ENCODE measurements at places on chromosomes 16 and 17.

DNA sequence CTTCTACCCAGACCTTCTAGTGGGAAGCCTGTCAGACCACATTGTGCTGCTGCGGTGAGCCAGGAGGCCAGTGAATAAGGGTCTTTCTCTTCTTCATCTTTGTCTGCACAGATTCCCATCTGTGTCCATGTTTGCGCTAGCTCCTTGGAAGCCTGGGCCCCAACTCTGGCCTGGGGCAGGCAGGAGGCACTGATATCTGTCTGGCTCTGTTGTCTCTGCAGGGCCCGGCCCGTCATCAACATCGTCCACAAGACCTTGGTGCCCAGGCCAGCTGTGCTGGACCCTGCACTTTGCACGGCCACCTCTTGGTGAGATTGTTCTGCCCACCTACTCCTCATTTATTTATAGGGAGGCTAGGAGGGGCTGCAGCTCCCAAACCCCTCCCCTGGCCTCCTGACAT is 18.3 kb downstream of the ITGA3 start:
- DNase-seq: no peak

DNA sequence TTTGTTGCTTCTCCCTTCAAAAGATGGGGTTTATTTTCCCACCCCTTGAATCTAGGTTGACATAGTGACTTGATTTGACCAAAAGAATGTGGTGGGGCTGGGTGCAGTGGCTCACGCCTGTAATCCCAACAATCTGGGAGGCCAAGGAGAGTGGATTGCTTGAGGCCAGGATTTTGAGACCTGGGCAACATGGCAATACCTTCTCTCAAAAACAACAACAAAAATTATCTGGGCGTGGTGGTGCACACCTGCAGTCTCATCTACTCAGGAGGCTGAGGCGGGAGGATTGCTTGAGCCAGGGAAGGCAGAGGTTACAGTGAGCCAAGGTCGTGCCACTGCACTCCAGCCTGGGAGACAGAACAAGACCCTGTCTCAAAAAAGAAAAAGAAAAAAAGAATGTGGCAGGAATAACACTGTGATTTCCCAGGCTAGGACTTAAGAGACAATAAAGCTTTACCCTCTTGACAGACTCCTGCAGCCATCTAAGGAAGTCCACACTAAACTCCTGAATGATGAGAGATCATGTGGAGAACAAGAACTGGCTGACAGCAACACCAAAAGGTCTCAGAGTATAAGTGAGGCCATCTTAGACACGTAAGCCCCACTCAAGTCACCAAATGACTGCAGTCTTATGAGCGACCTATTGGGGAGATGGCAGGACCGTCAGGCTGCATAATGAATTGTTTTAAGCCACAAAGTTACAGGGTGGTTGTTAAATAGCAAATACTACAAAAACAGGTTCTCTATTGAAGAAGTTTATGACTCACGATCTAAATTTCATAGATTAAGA is 37.0 kb downstream of the FBXL20 start:
- no peak for DNase-seq

DNA sequence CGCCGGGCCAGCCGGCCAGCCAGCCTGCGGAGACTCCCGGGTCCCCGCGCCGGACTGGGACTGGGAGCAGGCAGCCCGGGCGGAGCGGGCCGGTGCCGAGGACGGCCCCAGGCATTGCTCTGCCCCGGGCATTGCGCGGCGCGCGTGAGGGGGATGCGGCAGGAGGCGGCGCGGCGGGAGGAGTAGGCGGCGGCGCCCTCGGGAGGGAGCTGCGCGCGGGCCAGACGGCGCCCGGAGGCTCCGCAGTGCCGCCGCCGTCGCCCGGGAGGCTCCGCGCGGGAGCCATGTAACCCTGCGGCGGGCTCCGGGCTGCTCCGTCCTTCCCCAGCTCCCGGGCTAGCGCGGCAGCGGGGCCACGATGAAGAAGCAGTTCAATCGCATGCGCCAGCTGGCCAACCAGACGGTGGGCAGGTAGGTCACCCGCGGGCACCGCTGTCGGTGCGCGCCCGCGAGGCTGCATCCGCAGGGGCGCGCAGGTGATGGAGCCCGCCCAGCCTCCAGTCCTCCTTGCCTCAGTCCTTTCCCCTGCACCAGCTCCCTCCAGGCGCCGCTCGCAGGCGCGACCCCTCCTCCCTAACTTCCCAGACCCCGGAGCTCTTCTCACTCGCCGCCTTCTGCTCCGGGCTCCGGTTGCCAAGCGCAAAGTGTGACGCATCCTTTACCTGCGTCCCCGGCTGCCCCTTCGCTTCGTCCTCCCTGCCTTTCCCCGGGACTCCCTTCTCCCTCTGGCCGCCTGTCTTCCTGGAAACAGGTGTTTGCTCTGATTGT is at the start of gene ARHGAP44:
ARHGAP44 (plus strand) TSS at position 18 of the 768 bp plus-strand sequence; CDS start at position 359, 341 bp downstream.
- DNase-seq: peak; percentile 43

DNA sequence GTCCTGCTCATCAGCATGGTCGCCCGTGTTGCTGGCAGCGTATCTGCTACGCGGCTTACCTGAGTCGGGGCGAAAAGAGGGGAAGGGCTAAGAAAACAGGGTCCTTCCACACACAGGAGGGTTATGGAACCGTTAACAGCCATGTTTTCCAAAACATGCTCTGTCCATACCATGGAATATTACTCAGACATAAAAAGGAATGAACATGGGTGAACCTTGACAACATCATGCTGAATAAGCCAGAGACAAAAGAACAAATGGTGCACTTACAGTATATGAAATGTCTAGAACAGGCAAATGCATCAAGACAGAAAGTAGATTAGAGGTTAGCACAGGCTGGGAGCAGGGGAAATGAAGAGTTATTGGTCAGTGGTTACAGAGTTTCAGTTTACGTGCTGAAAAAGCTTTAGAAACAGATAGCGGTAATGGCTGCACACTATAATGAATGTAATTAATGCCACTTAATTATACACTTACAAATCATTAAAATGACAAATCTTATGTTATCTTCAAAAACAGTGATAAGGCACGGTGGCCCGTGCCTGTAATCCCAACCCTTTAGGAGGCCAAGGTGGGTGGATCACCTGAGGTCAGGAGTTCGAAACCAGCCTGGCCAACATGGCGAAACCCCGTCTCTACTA is 7.8 kb downstream of the NPRL3 start:
- DNase-seq: no peak

DNA sequence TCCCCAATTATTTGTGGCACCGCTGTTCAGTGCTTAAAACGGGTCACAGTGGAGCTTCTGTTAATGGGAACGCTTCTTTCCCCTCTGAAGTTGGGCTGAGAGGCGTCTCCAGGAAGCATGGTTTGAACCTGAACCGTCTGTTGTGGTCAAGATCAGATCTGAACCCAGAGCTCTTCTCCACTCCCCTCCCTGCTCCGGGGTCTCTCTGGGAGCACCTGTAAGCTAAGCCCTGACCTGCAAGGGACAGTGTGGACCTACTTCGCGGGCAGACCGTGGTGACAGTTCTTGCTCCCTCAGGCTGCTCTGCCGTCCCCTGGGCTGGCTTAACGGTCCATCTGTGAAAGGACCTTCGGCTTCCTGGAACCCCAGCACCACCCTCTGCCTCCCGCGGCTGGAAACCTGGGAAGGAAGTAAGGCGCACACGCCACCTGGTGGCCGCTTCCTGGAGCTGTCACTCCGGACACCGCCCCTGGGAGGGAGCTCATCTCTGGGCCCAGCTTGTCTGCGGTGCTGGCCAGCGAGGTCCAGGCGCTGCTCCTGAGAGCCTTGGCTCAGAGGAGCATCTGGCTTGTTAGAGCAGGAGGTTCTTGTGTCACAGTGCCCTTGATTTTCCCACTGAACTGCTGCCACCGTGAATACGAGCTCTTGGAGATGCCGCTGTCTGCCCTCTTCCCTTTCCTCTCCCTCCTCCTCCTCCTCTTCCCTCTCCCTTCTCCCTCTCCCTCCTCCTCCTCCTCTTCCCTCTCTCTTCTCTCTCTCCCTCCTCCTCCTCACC is 518.5 kb upstream of the EEF2KMT start:
- DNase-seq: peak; percentile 39

DNA sequence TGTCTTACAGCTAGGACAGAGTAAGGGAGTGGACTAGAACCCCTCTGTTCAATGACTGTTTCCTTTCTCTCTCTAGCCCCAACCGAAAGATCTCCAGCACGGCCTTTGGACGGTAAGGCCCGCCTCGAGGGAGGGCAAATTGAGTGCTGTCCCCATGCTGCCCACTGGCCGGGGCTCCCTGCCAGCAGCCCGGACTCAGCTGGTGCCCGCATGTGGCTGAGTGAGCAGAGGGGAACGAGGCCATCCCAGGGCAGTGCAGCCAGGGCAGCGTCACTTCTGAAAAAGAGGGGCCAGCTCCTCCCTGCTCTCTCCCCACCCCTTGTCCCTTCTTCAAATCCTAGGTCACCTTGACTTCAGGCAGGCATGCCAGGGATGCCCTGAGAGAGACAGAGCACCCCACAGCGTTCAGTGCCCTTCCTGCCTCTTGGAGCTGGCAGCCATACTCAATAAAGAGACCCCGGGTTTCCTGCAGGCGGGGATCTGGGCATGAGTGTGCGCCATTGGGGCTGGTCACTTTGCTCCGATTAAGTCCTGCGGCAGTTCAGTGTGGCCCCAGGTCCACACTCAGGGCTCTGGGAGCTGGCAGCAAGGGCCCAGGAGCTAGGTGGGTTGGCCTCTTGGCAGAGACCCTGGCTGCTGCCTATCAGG is 130.9 kb downstream of the RAB11FIP4 start:
- no peak for DNase-seq

- no peak for DNase-seq
These were observed 101.2 kb downstream of the KCNJ2 start for GRCh38 chr17:70270554-70270953.

GRCh38 chr17:59069856-59070255 is 36.8 kb downstream of the TRIM37 start:
- DNase-seq: no peak

GRCh38 chr17:16936536-16937310 is 35.2 kb downstream of the TNFRSF13B start:
- DNase-seq: no peak

GRCh38 chr16:79420493-79420892 is 180.0 kb downstream of the MAF start:
- DNase-seq: no peak

DNA sequence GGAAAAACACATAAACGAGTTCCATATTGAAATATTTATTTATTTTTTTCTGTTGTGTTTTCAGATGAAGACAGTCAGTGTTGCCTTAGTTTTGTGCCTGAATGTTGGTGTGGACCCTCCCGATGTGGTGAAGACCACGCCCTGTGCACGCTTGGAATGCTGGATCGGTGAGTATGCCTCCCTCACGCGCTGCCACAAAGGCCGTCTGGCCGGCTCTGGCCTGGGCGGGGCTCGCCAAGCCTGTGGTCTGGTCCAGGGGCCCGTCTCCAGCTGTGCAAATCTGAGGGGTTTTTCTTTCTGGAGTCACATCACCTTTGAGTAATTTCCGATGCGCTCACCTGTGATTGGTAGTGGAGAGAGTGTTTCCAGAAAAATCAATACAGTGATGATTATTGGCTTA is 81.0 kb downstream of the RPTOR start:
- DNase-seq: no peak

- no peak for DNase-seq
These were observed 25.3 kb downstream of the KLHDC4 start for GRCh38 chr16:87740441-87740840.

- DNase-seq: no peak
These were observed 8.2 kb upstream of the CIITA start for GRCh38 chr16:10868596-10869469.

- DNase-seq: no peak
These were observed 130.5 kb downstream of the NPIPB5 start for GRCh38 chr16:22641131-22641628.

- DNase-seq: peak; percentile 10
These were observed 155.7 kb downstream of the SOCS1 start for GRCh38 chr16:11100239-11100750.

- DNase-seq: no peak
These were observed 13.6 kb downstream of the TMEM220 start for GRCh38 chr17:10716218-10716617.

DNA sequence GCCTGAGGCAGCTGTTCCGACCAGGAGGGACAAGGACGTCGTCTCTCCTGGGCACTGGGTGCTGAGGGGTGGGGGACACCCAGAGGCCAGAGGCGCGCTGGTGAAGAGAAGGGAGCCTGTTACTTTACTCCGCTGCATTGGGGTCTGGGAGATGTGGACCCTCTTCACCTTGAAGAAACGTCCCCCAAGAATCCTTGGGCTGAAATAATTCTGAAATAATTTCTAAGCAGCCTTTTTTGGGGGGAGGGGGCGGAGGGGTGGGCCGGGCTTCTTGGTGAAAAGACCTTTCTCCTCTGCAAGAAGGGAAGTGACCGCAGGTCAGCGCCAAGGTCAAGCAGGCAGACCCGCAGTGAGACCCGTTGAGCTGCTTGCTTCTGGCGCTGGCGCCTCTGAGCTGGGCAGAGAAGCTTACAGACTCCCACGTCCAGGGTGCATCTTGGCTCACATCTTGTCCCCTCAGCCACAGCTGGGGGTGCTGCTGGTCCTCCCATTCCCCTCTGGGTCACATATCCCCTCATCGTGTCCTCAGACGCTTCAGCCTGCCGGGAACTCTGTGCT is 1.1 kb downstream of the SYT17 start:
- no peak for DNase-seq

GRCh38 chr16:31693733-31694132 is 166.0 kb downstream of the AHSP start:
- DNase-seq: no peak

GRCh38 chr17:41442739-41443138 is 2.0 kb upstream of the KRT38 start:
- DNase-seq: no peak

DNA sequence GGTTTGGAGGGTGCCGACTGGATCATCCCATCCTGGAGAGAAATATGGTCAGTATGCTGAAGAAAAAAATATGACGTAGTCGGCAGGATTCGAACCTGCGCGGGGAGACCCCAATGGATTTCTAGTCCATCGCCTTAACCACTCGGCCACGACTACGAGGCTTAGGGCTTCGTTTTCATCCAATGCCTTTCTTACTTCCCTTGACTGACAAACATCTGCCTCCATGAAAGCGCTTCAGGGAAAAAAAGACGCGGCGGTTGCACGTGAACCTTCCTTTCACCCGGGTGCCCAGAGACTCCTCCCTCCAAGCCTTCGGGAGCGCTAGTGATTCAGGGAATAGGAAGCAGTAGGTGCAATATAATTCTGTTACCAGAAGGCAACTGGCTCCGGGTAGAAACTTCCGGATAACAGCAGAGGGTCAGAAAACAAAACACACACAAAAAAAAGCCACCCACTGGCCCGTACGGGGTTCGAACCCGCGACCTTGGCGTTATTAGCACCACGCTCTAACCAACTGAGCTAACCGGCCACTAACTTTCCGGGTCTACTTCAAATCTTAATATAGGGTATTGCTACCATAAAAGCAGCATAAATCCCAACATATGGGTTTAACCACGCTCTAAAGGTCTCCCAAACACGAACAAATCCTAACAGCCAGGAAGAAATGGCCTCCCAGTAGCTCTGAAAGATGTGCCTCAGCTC is 16.3 kb upstream of the AURKB start:
- DNase-seq: peak; percentile 43

All from nucleus accumbens (tissue), 56 donors.